NCI-H446 (cell line): ENCODE measurements at places on chromosomes 11 and 22.

GRCh38 chr11:33448461-33449130, 191.4 kb downstream of the HIPK3 start:
- no peak for DNase-seq

DNA sequence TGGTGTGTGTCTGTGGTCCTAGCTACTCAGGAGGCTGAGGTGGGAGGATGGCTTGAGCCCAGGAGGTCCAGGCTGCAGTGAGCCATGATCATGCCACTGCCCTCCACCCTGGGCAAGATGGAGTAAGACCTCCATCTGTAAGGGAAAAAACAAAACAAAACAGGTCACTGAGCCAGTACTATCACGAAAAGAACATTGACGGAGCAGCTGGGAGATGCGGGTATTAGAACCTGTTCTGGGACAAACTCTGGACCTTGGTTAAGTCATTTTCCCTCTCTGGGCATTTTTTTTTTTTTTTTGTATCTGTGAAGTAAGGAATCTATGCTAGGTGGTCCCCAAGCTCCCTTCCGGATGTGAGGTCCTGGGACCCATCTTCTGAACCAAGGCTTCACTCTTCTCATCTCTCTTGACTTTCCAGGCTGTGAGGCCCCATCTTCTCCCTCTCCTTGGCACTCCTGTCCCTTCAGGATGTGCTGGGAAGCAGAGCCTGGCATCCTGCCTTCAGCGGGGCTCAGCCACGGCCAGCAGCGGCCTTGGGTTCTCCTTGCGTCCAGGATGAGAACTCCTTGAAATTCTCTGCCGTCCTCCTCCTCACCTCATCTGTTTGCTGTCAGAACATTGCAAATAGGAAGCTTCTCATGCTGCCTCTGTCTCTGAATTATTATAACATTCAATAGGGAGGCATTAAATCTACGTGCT, 130.8 kb downstream of the GRIK4 start:
- no peak for DNase-seq

DNA sequence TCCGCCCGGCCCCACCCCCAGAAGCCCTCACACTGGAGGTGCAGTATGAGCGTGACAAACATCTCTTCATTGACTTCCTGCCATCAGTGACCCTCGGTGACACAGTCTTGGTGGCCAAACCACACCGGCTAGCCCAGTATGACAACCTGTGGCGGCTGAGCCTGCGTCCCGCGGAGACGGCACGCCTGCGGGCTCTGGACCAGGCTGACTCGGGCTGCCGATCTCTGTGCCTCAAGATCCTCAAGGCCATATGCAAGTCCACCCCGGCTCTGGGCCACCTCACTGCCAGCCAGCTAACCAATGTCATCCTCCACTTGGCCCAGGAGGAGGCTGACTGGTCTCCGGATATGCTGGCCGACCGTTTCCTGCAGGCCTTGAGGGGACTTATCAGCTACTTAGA, 6.6 kb upstream of the ATF4 start:
- no peak for DNase-seq

- no peak for DNase-seq
These were observed 203.7 kb downstream of the PGR start for GRCh38 chr11:100925935-100926334.

- DNase-seq, result no peak
These were observed 42.5 kb downstream of the GALNT18 start for GRCh38 chr11:11579012-11579988.

DNA sequence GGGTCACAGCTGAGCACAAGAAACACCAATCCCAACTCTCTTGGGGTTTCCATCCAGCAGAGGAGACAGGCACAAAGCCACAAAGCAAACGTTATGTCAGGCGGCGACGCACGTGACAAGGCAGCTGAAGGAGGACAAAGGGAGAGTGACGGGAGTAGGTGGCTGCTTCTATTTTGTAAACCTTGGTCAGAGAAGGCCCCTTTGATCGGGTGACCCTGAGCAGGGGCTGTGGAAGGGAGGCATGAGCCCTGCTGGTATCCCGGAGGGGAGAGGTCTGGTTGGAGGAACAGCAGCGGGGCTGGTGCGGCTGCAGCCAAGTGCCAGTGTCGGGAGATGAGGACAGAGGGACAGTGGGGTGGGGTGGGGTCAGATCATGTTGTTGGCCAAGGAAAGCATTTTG, 17.3 kb upstream of the RFPL3 start:
- no peak for DNase-seq

DNA sequence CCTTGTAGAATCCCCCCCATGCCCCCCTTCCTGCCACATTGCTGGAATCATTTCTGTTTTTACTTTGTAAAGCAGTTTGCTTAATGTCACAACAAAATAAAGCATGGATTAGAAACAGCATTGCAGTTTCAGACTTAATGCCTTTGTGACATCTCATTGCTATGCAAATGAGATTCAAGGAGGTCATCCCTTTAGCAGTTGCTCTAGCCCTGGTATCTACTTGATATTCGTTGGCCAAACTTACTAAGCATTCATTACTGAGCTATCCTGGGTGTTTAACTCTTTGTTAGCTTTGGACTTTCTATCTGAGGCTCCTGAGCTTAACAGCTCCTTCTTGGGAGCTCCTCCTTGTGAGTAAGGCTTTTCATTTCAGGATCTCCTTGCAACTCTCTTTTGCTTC, 16.3 kb downstream of the FAT3 start:
- no peak for DNase-seq

DNA sequence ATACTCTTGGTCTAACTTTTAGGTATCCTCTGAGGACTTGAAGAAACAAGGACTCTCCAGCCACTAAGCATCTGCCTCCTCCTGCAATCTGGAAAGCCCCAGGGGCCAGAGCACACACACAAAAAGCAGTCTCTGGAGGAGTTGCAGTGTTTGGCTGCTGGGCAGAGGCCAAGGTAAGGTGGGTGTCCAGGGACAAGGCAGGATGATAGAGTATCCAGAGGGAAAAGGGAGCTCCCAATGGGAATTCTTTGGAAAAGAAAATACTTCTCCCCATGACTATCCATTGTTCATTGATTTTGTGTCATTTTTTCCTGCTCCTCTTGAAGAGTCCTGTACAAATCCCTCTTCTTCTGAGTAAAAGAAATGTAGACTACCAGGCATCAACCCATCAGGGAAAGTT, at the start of gene OR52I2:
OR52I2 (plus strand) TSS at position 301 of the 400 bp plus-strand sequence.
- DNase-seq, result no peak

GRCh38 chr11:85299258-85299942, 327.7 kb downstream of the DLG2 start:
- no peak for DNase-seq

- no peak for DNase-seq
These were observed 3.0 kb downstream of the RHOG start for GRCh38 chr11:3837793-3838192.

DNA sequence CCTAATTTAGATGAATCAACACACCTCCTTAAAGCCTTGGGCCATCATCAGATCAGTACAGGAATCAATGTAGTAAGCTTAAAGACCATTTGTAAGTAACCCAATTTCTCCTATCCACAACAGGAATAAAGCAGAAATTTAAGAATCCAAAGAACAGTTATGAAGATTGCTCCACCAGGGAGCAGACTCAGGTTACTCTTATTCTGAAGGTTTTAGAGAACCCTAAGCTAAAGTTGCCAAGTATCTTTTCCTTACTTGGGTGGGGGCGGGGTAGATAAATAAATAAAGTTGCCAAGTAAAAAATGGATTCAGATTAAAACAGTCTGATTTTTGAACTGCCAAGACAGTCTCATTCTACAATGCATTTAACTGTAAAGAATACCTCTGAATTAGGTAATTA, 18.1 kb downstream of the CKAP5 start:
- no peak for DNase-seq

DNA sequence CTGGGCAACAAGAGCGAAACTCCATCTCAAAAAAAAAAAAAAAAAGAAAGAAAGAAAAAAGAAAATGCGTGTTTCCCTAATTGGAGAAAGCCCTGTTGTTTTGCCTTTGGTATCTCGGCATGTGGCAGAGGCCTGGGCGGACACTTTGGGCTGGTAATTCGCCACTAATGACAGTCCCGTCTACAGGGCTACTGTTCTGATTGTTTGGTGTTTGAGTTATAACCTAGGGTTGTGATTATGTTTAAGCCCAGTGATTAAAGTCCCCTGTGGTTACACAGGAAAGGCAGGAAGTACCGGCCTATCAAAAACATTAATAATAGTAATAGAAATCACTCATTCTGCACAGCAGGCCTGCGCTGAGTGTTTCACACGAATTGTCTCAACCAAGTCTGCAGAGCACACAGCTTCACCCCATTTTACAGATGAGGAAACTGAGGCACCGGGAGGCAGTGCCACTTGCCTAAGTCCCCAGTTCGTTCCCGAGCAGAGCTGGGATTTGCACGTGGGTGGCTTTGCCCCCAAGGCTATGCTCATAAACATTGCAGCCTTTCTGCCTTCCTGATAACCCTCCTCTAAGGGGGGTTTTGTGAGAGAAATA, 39.1 kb upstream of the GRAMD4 start:
- DNase-seq, result no peak

DNA sequence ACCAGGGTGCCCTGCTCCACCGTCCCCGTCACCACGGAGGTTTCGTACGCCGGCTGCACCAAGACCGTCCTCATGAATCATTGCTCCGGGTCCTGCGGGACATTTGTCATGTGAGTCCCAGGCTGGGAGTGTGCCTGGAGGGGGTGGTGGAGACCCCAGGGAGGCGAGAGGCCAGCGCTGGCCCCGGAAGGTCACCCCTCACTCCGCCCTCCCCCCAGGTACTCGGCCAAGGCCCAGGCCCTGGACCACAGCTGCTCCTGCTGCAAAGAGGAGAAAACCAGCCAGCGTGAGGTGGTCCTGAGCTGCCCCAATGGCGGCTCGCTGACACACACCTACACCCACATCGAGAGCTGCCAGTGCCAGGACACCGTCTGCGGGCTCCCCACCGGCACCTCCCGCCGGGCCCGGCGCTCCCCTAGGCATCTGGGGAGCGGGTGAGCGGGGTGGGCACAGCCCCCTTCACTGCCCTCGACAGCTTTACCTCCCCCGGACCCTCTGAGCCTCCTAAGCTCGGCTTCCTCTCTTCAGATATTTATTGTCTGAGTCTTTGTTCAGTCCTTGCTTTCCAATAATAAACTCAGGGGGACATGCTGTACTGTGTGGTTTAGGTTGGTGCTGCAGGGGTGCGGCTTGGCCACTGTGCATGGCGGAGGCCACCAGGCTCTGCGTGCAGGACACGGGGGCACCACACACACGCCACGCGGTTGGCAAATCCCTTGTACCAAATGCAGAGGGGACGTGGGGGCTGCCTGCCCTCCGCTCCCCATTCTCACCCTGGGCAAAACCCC, 35.4 kb downstream of the MUC2 start:
- no peak for DNase-seq

- DNase-seq, result peak; percentile 56
These were observed at the start of gene GAS2L1 for GRCh38 chr22:29306175-29306834. Gene GAS2L1, plus strand, starts transcription at chr22:29306650. Its CDS starts 1,456 bp downstream, at chr22:29308106.

DNA sequence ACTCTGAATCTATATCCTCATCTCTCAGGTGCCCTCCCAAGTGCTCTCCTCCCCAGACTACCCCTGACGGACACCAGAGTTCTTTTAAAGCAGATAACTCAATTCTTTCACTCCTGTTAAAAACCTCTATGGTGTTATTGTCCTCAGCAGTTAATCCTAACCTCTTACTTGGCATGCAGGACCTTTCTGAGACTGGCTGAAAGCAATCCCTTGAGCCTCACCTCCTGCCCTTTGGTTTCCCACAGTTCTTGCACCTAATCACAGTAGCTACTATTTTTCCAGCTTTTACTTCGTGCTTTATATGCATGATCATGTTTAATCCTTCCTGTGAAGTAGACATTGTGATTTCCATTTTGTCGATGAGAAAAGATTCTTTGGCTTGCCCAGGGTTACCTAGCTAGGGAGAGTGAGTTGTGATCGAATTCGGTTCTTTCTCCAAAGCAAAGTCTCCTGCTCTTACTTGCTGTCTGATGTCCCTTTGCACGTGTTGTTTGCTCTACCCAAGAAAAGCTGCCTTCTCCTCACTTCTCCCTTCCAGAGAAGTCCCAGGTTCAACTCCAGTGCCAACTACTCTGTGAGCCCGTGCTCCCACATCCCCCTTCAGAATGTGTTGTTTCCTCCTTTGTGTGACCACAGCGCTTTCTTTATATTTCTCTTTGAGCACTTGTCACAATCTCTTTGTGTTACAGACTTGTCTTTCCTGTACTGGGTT, 2.1 kb downstream of the UBE2L3 start:
- DNase-seq, result no peak

DNA sequence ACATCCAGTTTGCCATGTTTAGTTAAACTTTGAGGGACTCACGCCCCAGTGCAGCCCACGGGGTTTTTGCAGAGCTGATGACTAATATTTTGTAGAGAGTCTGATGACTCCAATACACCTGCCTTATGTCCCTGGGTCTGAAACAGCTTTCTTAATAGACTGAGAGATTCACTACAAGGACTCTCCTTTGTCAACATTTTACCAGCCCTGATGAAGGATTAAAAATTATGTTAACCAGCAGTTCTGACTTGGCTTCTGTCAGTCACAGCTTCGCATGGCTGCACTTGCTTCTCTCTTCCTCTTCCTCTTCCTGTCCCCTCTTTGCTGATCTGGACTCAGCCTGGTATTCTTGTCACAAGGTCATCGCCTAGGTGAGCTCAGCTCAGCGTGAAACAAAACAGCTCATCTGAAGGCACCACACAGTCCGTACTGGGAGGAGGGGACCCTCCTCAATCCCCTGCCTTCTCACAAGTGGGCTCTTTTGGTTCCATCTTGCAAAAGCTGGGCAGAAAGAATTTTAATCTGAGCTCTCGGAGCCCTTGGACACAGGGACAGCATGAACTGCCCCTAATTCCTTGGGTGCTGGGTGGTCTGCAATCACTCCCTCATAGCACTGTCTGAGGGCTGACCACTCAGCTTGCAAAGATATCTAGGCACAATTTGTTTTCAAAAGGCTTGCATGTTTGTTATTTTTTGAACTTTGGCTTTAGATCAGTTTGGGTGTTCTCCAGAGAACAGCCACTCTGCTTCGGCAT, 38.1 kb upstream of the POU2AF1 start:
- DNase-seq, result no peak

DNA sequence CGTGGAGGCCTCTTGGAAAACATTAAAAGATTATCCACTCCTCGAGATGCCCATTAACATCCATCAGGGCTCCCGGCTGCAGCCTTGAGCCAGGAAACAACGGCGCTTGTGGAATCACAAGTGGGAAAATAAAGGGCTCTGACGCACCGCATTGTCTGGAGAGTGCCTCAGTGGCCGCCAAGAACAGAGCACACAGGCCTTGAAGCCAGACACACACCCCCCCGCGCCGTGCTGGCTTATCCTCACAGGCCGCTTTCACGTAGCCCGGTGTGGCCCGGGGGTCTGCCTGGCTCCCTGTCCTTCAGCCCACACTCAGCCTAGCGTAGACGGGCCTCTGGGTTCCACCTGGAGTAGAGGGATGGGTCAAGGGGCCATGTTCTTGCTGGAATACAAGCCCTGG, 1020.5 kb downstream of the BRD1 start:
- DNase-seq, result no peak

GRCh38 chr11:17890325-17890724, 122.5 kb downstream of the SERGEF start:
- DNase-seq, result no peak

DNA sequence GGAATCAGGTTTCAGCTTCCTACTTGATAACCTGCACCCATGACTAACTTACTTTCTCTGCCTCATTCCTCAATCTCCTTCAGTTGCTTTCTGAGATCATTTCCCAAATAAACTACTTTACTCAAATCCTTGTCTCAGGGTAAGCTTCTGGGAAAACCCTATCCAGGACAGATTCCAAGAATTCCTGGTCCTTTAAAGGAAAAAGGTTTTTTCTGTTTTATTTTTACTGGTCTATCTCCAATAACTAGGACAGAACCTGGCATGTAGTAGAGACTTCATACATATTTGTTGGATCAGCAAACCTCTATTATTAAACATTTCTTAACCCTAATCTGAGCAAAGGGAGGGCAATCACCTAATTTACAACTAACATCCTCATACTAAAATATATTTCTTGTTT, 910.5 kb upstream of the CHORDC1 start:
- no peak for DNase-seq
